Caki2 (cell line): ENCODE measurements at places on chromosomes 6 and 20. TPM values are rescaled to one million over a fixed set of nuclear protein-coding genes. Genes with fewer than 3 reads are reported as not detected.

GPSM3 gene
- total RNA-seq = 0.14 and 3.4 TPM in 2 replicates

CDSN gene
- total RNA-seq = not detected in 2 replicates

UCKL1 gene
- 31.0 and 46.9 TPM in 2 replicates for total RNA-seq

BTN1A1 gene
- 0.47 TPM in 1 of 2 replicates, not detected in the other for total RNA-seq

CD24 gene
- total RNA-seq = 922 and 985 TPM in 2 replicates

MAS1 gene
- not detected in 2 replicates for total RNA-seq

NKAPL gene
- total RNA-seq = not detected in 2 replicates

LINC00237 gene
- not detected in 2 replicates for total RNA-seq

PKIB gene
- total RNA-seq = 45.8 and 89.3 TPM in 2 replicates

GPX6 gene
- total RNA-seq = not detected in 2 replicates

NMBR gene
- total RNA-seq = not detected in 2 replicates

NFKBIE gene
- 24.7 and 33.4 TPM in 2 replicates for total RNA-seq

B3GALT4 gene
- total RNA-seq = not detected in 2 replicates

GRM1 gene
- 0.20 and 0.41 TPM in 2 replicates for total RNA-seq

PTGIS gene
- not detected in 2 replicates for total RNA-seq

DEFB125 gene
- total RNA-seq = not detected in 2 replicates

CRISP3 gene
- total RNA-seq = not detected in 2 replicates

IL17A gene
- not detected in 2 replicates for total RNA-seq

PSMB9 gene
- 80.2 and 123 TPM in 2 replicates for total RNA-seq

NINL gene
- total RNA-seq = 9.2 and 12.9 TPM in 2 replicates
